ENCODE measurements at places on chromosomes 13 and 19. TPM values are rescaled to one million over a fixed set of nuclear protein-coding genes. Genes with fewer than 3 reads are reported as not detected.

GRCh38 chr19:19051478-19052213 is 12.1 kb upstream of the SLC25A42 start:
- DNase-seq = no peak

DNA sequence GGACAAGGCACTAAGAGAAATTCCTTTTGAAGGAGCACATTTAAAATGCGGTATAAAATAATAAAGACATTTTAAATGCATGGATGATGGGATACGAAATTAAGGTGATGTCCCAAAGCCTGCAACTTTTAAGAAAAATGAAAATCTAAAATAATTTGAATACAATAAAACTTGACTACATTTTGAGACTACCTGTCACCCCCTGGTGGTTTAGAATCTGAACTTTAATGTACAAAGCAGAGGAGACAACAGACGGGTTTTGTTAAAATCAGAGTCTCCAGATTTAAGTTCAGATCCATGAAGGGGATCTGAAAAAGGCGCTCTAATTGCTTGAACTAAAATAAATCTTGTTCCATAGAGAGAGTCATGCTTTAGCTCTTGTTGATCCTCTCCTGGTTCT is 1129.3 kb upstream of the PCDH20 start:
- DNase-seq = no peak

DNA sequence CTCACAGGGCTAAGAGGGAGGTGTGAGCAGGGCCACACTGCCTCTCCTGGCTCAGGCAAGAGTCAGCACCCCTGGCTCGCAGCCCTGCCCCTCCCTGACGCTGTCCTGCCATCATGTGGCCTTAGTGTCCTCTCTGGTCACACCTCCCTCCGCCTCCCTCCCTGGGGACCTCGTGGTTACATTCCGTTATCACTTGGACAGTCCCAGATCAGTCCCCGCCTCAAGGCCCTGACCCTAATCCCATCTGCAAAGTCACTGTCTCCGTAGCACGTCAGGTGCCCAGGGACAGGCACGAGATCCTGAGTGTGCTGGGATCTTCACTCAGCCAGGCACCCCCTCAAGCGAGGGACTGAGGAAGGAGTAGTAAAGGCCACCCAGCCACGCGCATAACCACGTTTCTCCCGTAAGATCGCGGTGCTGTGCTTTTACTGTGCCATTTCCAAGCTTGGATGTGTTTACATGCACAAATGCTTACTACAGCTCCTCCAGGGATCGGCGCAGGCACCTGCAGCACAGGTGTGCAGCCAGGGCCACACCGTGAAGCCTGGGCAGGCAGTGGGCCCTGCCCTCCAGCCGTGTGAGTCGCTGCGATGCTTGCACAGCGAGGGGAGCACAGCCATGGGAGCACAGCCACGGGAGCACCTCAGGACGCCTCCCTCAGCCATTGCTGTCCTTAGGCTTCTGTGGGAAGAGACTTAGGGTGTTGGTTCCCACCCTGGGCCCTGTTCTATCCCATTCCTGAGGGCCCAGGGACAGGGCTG is 10.7 kb upstream of the TMEM255B start:
- DNase-seq = no peak

DNA sequence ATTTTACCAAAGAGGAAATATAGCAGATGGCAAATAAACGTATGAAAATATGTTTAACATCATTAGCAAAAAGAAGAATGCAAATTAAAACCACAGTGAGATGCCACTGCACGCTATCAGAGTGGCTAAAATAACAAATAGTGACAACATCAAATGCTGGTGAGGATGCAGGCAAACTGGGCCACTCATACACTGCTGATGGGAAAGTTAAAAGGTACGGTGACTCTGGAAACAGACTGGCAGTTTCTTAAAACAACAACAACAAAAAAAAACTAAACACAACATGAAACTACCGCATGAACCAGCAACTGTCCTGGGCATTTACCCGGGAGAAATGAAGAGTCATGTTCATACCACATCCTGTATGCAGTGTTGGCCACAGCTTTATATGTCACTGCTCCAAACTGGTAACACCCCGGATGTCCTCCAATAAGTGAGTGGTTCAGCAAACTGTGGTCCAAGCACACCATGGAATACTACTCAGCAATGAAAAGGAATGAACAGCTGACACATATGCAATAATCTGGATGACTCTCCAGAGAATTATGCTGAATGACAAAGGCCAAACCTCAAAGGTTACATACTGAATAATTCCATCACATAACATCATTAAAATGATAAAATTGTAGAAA is 22.3 kb downstream of the EPS15L1 start:
- peak; percentile 66 for DNase-seq

DNA sequence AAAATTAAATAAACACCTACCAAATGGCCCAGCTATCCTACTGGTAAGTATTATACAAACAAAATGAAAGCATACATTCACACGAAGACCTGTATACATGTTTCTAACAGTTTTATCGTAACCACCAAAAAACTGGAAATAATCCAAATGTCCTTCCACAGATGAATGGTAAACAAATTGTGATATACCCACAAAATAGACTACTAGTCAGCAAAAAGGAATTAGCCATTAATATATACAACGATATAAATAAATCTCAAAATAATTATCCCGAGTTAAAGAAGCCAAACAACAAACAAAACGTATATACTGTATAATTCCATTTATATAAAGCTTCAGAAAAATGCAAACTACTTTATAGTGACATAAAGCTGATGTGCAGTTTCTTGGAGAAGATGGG is 106.3 kb upstream of the SERTM1 start:
- no peak for DNase-seq

DNA sequence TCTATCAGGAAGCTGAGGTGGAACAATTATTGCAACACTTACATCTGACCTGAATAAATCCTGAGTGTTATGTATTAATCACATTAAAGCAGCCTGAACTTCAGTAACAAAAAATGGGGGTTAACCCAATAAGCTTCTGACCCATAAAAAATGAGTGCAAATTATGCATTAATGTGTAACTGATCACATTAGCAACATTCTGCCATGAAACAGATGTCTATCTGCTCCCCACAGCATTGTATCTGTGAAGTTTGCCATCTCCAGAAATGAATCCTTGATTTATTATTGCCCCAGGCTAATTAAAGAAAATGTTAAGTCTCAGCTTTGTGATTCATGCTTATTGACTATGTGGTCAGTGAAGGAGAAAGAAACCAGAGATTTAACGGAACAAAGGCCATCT is 304.9 kb downstream of the PCDH20 start:
- no peak for DNase-seq

GRCh38 chr19:408441-408901 is 476 bp downstream of the C2CD4C start:
- DNase-seq = no peak

GRCh38 chr19:19434483-19435045 is 29.1 kb downstream of the GATAD2A start:
- no peak for DNase-seq

GRCh38 chr13:73173279-73173811 is 114.5 kb downstream of the KLF5 start:
- DNase-seq = no peak

DNA sequence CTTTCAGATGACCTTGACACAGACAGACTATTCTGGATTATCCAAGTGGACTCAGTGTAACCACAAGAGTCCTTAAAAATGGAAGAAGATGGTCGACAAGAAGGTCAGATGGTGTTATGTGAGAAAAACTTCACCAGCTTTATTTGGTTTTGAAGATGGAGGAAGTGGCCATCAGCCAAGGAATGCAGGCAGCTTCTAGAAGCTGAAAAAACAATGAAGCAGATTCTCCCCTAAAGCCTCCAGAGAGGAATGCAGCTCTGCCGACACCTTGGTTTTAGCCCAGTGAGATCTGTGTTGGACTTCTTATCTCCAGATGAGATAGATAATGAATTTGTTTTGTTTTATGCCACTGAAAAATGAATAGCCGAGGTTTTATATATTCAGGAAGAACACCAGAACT is 501.5 kb downstream of the DCT start:
- DNase-seq = no peak

DNA sequence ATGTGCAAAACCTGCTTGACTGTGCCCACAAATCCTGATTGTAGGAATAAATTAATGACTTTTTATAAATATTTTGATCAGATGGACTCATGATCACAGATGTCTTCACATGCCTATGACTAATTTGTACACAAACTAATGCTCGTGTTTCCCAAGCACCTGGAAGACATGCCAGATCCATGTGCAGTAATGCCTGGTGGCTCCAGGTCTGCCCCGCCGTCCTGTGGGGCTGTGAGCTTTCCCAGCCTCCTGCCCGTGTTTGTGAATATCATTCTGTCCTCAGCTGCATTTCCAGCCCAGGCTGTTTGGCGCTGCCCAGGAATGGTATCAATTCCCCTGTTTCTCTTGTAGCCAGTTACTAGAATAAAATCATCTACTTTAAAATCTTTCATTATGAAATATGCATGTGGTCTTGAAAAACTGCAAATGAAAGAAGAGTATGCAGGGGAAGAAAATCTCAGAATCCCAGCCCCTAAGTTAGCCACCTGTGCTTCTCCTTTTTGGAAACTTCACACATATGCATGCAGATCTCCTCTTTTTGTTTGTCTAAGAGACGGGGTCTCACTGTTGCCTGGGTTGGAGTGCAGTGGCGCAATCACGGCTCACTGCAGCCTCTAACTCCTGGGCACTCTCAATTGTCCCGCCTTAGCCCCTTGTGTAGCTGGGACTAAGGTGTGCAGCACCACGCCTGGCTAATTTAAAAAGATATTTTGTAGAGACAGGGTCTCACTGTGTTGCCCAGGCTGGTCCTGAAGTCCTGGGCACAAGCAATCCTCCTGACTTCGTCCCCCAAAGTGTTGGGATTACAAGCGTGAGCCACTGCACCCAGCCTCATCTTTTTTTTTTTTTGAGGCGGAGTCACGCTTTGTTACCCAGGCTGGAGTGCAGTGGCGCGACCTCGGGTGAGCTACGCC is 6.2 kb downstream of the RPL28 start:
- DNase-seq = no peak

- DNase-seq = no peak
Observed at GRCh38 chr13:110639935-110640334, 24.6 kb downstream of the NAXD start.

DNA sequence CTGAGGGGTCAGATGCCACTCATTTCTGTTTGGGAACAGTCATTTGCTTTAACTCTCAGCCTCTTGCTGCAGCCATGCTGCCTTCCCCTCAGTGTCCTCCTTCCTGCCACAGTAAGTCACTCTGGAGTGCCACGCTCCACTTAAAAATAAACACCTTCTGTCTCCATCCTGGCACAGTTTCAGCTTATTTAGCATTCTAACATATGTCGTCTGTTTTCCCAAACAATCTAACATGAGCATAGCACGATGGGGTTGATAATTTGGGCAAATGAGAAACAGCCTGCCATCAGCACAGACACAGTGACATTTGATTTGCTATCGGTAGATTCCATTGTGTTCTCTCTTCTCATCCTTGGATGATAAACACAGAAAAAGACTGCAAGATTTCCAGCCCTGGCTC is 768.6 kb downstream of the UQCRFS1 start:
- no peak for DNase-seq

The KISS1R gene
- total RNA-seq = 0.72 TPM

The JSRP1 gene
- not detected for total RNA-seq

The DHDH gene
- total RNA-seq = 3.2 TPM

The OR7A5 gene
- total RNA-seq = not detected
